KBM-7 (cell line): ENCODE measurements at places on chromosomes 1 and 21.

DNA sequence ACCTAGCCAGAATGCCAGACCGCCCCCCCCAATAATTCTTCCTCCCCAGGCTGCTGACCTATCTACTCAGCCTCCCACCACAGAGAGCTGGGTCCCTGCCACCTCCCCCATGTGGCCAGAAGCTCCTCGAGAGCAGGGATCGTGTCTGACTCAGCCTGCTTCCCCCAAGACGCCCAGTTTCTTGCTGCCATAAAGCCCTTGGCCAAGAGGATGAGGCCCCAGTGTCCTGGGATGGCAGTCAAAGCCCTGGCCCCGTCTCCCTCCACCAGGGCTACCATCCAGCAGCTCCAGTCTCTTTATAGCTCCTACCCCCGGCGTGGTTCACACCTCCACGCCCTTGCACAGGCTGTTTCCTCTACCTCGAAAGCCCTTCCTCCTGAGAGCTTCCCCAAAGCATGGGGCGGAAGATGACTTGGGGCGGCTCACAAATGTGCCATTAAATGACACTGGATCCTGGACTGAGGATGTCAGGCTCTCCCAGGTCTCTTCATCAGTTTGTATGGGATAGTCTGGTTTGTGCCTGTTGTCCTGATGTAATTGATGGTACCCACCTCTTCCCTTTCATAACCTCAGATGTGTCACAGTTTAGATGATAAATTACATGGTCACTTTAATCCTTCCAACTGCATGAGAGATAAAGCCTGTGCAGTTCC is 13.2 kb downstream of the ADGRB2 start:
- DNase-seq = peak; percentile 55

DNA sequence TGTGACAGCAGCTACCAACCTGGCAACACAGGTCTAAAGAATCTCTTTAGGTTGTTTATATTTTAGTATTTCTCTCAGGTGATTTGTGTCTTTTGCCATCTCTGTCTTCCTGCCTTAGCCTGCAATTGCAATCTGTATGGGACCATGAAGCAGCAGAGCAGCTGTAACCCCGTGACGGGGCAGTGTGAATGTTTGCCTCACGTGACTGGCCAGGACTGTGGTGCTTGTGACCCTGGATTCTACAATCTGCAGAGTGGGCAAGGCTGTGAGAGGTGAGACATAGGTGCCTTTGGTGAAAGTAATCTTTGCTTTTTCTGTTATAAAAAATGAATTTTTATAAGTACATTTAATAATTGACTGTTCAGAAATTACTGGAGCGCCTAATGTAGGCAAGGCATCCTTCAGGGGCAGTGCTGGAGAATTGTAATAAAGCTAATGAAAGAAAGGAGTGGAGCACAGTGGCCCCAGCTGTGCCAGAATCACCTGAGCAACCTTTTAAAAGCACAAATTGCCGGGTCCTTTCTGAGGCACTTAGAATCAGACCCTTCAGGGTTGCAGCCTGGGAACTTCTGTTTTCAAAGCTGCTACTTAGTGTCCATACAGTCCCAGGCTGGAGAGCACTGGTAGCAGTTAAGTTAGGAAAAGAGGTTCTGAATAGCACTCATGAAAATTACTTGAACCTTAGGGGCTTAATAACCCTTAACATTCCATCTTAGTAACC is 60.6 kb upstream of the LAMC2 start:
- no peak for DNase-seq

- DNase-seq = no peak
Measured at GRCh38 chr1:204345438-204345841, 14.3 kb downstream of the PLEKHA6 start.

DNA sequence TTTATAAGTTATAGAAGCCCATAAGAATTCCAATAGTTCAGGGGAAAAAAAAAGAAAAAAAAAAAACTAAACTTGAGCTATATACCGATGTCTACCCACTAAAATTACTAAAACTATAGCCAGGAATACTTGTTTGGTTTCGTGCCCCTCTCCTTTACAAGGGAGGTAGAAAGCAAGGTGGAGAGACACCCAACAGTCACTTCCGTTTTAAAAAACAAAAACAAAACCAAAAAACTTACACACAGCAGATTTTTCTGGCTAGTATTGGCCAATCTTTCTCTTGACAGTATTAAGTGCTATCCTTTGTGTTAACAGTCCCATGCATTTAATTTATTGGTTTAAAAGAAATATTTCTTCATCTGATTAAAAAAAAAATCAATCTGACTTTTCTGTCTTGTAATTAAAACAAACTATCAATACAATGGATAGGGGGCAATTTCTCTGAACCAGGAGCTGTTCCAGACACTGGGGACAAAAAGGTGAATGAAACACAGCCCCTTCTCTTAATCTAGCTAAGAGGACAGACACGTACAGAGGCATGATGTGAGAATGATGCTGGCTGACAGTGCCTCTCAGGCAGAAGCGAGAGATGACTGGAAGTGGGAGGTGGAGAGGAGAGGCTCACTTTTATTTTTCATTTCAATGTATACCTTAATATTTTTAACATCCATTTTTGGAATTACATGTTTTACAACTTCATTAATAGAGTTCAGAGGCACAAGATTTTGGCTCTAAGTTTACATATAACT is 214.8 kb downstream of the RERE start:
- DNase-seq = no peak

- no peak for DNase-seq
Measured at GRCh38 chr1:207983044-207983635, 72.2 kb upstream of the CD34 start.

- DNase-seq = no peak
Measured at GRCh38 chr1:241048622-241049021, 308.4 kb downstream of the RGS7 start.

DNA sequence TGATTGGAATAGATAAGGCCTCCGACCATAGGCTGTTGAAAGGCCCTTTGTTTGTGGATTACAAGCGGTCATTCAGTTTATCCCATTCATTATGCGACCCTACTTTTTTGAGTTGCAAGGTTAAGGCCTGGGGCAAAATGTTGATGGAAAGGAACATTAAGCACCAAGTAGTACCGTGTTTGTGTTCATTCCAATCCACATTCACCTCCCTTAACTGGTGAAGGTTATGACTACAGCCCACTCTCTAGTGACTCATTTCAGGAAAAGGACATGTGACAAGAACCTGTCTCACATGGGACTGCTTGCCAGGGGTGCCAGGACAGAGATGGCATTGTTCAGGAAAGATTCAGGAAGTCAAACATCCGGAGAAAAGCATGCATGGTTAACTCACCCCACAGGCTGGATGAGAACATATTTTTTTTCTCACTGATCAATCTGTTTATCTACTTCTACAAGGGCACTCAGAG is 81.6 kb downstream of the CD58 start:
- peak; percentile 24 for DNase-seq

GRCh38 chr1:51439053-51439452 is 80.0 kb downstream of the EPS15 start:
- DNase-seq = no peak

DNA sequence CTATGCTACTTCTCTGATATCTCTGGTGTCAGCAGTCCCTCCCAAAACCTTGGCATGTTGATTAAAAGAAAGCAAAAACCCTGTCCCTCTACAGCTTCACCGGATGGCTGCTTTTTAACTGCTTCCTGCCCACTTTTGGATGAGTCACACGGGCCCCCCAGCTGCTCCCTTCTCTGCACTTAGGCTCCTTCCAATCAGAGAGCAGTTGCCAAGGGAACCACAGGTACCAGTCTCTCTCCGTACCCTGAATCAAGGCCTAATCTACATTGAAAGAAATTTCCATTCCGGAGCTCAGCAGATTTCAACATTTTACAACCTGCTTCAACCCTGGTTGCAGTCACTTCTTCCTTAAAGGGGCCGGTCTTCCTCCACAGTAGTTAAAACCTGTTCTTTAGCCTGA is 70.6 kb upstream of the GJB5 start:
- peak; percentile 31 for DNase-seq

GRCh38 chr1:150560576-150561253 is 11.5 kb downstream of the ADAMTSL4 start:
- peak; percentile 90 for DNase-seq

DNA sequence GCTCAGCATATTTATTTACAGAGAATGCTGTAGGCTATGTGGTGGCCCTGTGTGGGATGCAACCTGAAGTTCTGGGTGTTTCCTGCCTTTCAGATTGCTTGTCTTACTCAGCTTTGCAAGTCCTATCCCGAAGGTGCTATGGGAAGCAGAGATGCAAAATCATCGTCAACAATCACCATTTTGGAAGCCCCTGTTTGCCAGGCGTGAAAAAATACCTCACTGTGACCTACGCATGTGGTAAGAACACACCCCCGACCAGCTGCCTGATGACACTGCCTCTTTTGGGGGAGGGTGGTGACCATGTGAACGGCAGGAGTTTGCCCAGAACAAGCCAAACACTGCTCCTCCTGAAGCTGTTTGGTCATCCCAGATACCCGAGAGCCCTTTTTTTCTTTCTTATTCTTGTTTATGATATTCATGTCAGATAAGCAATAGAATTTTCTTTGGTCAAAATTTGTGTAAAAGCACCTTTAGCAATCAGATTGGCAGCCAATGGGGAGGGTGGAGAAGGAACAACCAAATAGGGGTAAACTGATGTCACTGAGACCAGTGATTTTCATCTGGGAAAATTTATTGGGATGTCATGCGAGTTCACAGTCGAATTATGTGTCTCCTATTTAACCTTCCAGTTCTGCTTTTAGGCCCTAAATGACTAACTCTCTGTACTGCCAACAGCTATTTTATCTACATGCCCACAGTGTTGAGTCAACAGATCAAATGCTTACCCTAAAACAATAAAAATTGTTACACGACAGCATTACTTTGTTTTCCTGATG is 82.6 kb downstream of the EVA1C start:
- DNase-seq = no peak

GRCh38 chr21:32884062-32884461 is 112.5 kb upstream of the PAXBP1 start:
- no peak for DNase-seq

GRCh38 chr1:197848350-197848749 is 54.1 kb upstream of the C1orf53 start:
- no peak for DNase-seq

DNA sequence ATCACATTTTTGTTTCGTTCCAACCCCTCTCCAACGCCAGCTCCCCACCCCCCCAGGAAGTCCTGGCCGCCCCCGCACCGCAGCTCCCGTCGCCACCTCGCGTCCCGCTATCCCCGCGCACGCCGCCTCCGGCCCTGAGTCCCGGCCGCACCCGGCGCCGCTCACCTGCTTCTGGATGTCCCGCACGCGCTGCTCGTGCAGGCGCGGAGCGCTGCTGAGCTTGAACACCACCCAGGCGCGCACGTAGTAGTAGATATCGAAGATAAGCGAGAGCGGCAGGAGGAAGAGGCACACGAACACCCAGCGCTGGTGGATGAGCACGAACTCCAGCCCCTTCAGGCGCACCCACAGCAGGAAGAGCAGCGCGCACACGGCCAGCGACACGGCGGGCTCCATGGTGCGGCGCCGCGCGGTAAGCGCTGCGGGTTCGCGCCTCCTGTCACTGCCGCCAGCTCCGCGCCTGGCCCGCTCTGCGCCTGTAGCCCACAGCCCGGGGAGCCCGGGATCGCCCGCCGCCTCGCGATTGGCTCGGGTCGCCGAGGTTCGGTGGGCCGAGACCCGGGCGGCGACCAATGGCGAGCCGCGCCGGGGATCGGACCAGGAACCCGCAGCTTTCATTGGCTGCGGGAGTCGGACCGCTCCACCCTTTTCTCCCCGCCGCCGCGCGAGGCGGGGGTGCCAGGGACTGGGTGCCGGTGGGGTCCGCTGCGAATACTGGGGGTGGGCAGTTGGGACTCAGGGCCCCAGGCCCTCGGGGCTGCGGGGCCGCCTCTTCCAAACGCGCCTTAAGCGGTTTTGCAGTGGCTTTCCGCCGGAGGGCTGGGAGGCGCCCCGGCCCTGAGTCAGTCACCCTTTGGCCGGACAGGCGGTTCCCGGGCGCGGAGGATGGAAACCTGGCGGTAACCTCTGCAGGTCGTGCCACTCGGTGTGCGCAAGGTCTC is at the start of gene DHCR24:
Gene DHCR24, minus strand, starts transcription at position 472 of the 941 bp plus-strand sequence. Its CDS starts 76 bp downstream, at position 396.
- DNase-seq = peak; percentile 88

- no peak for DNase-seq
Measured at GRCh38 chr21:36186506-36187399, 30.1 kb downstream of the DOP1B start.

GRCh38 chr1:44112486-44112885 is 6.1 kb upstream of the KLF17 start:
- no peak for DNase-seq

DNA sequence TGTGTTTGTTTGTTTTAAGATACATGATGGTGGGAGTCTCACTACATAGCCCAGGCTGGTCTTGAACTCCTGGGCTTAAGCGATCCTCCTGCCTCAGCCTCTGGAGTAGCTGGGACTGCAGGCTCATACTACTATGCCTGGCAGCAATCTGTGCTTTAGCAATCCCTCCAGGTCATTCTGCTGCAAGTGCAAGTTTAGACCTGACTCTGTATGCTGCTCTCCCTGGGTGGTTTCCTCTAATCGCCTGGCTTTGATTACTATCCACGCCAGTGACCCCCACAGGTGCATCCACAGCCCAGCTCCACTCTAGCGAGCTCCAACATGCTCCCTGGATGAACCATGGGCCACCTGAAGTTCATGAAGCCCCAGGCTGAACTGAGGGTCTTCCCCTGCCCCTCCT is 15.5 kb upstream of the PABPC4 start:
- no peak for DNase-seq

DNA sequence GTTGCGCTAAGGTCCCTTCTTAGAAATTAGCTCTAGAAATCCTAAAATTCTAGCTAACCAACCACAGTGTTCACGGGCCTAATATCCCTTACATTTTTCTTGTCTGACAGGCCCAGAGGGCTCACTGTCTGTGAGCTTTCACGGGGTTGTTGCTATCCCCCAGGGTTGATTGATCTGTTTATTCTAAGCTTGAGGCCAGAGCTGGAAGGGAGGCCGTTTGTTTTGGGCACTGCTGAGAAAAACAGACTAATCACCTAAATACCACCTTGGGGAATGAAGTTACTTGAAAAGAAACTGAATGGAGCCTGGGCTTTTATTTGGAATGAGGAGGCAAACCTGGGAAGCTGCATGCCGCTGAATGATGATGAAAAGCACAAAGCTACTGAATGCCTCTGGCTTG is 162.4 kb downstream of the KIF26B start:
- DNase-seq = no peak

GRCh38 chr1:160090760-160091159 is 7.7 kb downstream of the IGSF8 start:
- no peak for DNase-seq

DNA sequence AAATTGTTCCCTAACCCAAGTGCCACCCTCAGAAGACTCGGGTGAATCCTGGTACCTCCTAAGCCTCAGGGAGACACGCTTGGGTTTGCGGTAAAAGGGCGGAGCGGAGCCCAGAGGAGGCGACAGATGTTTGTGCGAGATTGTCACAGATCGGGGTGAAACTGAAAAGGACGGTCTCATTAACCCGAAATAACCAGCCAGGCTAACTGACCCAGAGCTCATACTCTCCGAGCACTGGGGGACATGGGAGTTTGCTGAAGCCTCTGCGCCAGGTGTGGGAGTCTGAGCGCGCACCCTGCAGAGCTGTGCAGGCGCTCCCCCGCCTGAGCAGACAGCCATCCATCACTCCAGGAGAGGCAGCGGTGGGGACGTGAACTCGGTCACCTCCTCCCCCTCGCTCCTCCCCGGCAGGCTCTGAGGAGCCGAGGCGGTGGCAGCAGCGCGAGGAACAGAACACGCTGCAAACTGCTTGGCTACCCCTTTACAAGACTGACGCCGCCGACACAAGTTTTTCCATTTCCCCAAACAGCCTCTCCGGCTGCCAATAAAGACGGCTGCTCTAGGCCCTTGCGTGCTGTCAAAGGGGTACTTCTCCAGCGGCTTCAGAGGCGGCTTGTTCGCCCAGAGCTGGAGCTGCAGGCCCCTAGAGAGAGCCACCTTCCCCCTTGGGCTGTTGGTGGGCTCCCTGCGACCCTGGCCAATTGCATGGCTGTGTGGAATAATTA is 43.5 kb downstream of the RRAGC start:
- peak; percentile 90 for DNase-seq
